ENCODE measurements at places on chromosomes 16 and 17.

DNA sequence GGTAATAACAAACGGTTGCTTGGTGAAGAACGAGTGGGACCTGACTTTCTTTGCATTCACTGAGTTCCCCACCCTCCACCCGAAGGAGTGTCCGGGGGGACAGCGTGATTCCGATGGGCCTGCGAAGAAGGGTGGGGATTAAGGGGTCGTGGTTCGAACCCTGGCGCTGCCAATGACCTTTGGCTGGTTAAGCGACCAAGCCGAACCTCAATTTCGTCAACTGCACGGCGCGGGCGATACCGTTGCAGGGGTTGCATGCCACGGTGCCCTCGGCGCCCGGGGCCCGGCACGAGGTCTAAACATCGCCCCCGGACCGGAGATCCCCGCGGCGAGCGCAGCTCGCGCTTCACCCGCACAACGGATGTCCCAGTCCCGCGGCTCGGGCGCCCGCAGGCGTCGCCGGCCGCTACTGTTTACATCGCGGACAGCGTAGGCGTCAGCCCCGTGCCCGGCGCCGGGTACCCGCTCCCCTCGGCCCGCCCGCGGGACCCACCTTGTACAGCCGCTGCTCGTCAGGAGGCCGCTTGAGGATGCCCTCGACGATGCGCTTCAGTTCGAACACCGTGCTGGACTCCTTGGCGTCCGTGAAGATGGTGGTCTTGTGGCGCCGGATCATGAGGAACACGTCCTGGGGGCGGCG lies 460 bp downstream of the ELOB start:
- no peak for DNase-seq

GRCh38 chr17:19654896-19655295 lies 6.3 kb downstream of the ALDH3A2 start:
- DNase-seq: no peak

GRCh38 chr17:80798595-80799537 lies 192.8 kb upstream of the CHMP6 start:
- no peak for DNase-seq

DNA sequence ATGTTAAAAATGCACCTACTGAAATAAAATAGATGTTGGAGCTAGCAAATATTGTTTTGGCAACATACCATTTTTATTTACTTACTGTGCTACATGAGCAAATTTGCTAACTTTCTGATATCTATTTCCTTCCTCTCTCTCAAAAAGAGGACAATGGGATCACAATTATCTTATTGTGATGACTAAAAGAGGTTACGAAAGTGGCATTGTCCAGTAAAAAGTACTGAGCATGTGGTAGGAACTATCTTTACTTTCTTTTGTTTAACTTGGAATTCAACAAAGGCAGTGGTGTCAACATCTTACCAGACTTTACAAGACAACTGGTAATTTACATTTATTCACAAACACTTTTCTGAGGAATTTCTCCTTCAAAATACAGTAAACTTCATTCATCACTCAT lies 1542.6 kb upstream of the CDH8 start:
- no peak for DNase-seq

- no peak for DNase-seq
Measured at GRCh38 chr17:66126231-66126630, 65.7 kb downstream of the CEP112 start.

DNA sequence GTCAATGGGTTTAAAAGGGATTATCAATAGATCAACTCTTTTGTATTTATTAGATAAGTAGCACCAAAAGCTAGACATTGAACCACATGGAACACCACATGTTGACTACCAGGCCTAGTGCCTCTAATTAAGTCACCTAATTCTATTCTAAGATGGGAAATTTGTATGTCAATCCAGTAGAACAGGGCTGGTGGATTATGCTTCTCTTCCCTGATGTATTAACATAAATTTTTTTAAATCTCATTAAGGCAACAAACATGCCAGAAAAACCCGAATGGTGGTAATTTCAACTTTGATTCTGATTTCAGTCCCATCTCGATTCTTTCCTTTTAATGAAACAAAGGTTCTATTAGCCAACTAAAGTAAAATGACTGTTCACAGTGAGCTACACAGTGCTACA lies 92.6 kb downstream of the KANSL1 start:
- no peak for DNase-seq

DNA sequence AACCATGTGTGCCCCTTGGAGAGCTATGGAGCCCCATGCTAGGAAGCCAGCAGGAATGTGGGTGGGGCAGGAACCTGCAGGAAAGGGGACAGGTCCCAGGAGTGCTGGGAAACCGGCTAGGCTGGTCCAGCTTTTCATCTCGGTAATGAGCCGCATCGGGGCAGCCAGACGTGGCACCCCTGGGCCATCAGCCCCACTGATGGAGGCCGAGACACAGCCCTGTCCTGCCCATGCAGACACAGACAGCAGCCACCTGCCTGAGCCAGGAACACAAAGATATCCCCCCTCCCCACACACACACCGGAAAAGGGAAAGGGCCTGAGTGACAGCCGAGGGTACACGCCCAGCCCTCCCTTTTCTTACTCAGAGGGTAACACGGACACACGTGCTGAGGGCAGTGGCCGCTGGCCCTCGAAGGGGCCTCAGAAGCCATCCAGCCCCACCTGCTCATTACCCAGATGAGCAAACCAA lies 18.1 kb downstream of the PPL start:
- no peak for DNase-seq

- DNase-seq: peak; percentile 28
Measured at GRCh38 chr16:49049191-49049590, 232.4 kb downstream of the CBLN1 start.

DNA sequence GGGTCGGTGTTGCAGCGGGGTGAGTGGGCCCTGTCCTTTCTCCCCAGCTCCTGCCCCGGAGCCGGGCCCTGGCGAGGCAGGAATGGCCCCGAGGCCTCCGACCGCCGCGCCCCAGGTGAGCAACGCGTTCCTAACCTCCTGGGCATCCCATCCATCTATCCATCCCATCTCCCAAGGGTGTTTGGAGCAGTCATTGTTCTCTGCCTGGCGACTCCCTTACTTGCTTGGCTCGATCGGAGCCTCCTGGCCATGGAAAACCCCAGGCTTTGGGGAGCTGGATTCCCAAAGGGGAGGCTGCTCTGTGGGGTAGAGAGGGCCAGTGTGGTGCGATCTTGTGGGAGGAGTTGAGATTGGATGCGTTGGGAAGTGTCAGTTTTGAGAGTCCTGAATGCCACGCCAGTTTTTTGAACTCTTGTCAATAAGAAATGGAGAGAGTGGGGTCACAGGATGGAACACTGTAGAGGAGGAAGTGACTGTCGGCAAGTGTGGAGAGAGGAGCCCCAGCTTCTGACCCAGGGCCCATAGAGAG lies 684 bp downstream of the ZFP90 start:
- DNase-seq: peak; percentile 28

DNA sequence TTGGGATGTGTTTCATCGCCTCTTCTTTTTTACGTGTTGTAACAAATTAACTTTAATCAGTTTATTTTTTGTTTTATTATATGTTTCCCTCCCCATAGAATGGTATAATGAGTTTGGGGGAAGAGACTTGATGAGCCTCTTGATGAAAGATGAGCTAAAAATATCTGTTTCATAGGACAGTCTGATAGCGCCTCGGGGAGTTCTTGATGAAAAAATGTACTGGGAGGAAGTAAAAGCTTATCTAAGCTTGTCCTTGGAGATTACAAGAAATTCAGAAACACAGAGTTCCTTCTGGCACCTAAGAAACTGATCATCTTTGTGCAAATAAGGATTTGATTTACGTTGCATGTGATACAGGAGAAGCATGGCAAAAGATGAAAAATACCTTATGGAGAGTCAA lies 350.2 kb upstream of the CDH8 start:
- DNase-seq: no peak

DNA sequence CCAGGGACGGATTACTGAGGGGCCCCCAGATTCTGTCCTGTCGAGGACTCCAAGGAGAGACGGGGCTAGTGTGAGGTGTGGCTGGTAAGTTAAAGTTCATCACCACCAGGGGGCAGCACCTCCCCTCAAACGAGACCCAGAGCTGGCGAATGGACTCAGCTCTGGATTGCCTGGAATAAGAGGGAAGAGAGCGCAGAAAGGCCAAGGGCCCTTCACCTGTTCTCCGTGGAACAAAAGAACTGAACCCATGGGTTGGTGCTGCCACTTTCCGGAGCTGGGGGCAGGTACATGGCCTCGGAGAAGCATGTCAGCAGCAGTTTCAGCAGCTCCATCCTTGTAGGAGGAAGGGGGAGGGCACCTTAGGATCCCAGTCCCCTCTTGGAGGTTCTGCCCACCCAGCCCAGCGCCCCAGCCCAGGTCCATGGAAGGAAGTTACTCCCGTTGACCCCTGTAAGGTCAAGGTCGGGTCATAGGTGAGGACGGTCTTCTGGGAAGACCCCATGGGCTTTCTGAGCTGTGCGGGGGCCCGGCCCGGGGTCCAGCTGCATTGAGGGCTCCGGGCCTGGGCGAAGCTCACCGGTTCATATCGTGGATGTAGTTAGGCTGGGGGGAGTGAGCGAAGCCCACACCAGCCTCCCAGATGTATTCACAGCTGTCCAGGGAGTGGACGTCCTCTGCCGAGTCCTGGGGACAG lies 10.8 kb downstream of the HID1 start:
- DNase-seq: peak; percentile 54

GRCh38 chr17:80987941-80988461 lies 3.6 kb upstream of the CHMP6 start:
- DNase-seq: peak; percentile 36

DNA sequence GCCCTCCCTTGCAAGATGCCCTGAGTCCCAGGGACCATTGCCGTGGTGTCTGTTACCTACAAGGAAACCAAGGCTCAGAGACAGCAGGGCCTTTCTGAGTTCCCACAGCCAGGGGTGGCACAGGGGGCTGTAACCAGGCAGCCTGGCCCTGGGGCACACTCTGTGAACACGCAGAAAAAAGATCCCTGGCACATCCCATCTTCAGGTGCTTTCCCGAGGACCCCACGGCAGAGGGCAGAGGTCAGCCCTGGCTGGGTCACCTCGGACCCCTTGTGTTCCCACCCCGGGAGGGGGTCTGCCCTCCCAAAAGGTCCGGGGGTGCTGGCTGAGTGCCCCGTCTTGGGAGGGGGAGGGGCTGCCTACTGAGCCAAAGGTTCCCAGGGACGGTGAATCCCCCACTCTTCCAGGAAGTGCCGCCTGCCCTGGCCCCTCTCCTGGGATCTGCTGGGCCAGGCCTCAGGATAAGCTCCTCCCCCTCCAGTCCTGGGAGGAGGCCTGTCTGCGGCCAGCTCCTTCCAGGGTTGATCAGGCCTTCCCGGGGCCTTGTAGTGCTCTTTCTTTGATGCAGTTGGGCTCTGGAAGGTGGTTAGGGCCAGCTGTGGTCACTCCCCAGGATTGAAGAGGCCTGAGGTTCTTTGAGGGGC lies 8.1 kb downstream of the GLIS2 start:
- no peak for DNase-seq
